Cerebellar nuclear complex (tissue), 1 donor: ENCODE measurements at places on chromosomes 3 and 15.

GRCh38 chr3:82087958-82088357 is 326.5 kb upstream of the GBE1 start:
- DNase-seq = no peak

- no peak for DNase-seq
Measured at GRCh38 chr3:66592016-66592761, 91.4 kb upstream of the LRIG1 start.

DNA sequence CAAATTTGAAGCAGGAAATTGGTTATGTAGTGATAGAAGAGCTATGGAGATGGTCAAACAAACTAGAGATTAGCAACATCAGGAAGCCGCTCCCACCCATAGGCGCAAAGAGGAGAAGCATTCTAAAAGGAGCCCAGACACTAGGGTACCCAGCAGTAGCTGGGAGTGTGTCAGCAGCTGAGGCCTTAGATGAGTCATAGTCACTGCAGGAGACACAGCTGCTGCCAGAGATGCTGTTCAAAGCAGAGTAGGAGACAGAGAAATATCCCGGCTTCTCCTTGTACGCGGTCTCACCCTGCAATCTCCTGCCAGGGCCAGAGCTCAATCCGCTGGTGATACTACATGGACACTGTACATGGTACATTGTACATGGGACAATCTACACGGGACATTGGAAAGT is 61.9 kb downstream of the VGLL3 start:
- DNase-seq = no peak

DNA sequence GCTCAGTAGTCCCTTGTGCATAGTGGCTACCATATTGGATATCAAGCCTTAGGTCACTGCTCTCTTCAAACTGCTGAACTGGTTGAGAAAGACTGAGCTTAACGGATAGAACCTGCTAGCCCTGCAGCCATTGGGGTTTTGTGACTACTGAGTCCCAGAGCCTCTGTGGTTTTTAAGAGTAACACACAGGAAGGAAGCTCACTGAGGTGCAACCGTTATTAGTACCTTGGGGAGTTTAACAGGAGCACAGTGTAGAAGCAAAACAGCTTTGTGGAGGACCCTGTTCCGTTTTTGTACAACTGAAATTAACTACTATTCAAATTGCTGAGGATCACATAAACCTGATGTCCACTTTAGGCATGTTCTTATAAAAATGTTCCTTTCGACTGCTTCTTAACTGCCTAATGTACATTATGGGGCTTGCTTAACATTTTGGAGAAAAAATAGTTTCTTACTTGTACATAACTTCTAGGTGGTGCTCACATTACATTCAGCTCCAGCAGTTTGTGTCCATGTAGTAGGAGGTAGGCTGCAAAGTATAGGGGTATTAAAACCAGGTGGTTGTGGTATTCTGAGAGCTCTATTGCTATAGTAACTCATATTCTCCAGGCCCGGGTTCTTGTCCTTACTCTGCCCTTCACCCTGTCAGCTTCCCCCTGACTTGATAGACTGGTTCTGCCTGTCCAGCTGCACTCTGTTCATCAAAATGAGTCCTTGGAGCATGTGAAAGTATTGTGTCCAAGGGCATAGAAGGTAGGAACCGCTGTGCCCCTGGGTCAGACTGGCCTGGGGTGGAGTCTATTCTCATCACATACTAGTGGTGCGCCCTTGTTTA is 17.3 kb downstream of the PXK start:
- DNase-seq = no peak

- no peak for DNase-seq
Measured at GRCh38 chr3:74165211-74165610, 449.2 kb downstream of the CNTN3 start.

- no peak for DNase-seq
Measured at GRCh38 chr3:52568069-52568468, 31.7 kb downstream of the UQCC5 start.

GRCh38 chr3:160437083-160437455 is 12.5 kb downstream of the TRIM59 start:
- no peak for DNase-seq

GRCh38 chr15:66187271-66187670 is 66.3 kb downstream of the MEGF11 start:
- DNase-seq = no peak

DNA sequence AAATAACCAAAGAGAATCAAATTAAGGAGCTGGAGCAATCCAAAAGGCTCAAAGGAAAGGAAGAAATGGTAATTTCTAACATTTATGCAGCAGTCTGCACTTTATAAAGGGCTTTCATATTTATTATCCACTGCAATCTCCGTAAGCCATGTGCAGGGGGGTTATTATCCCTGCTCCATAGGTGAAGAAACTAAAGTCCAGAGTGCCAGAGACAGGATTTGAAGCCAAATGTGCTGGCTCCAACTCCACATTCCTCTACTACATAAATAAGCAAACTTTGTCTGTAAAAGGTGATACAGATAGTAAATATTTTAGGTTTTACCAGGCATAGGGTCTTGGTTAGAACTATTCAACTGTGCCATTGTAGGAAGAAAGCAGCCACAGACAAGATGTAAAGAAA is 221.4 kb downstream of the MINAR1 start:
- DNase-seq = no peak

DNA sequence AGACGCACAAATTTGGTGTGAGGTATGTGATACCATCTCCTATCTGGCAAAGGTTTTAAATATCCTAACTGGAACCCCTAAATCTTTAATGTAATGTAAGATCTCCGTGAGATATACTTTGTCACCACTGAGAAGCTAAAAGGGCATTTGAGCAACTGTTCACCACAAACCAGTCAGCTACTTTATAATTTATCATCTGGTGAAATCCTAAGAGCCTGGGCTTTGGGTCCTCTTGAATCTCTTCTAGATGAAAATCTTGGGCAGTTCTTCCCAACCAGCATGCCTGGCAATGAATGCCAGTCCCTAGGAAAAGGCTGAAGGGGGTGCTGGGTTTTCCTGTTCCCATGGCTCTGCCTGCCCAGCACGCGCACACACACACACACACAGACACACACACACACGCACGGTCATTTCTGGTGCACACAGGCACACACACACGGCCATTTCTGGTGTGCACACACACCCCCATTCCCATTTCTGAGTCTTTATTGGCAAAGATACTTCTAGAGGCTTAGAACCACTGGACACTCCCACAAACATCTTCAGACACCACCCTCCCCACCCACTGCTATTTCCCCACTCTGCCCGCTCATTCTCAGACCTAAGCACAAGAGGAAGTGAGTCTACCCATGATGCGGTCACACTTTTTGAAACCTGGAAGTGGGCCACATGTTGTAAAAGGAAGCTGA is 72.6 kb downstream of the MYO1E start:
- no peak for DNase-seq

DNA sequence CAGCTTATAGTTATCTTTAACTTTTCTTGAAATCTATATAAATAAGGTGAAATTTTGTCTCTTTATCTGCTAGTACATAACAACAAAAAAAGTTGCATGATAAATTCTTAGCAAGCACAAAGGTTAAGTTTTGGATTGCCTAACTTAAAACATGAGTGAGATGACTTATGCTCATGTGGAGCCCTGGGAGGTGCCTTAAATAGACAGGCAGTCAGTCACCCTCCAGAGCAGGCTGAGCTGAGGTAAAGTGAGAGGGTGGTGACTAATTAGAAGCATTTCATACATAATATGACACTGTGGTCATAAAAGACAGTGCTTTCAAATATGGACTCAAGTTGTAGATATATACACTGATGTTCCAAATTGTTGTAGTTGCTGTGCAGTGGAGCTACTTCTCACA is 14.6 kb upstream of the MME start:
- DNase-seq = no peak
